ENCODE measurements at places on chromosomes 16 and 17.

DNA sequence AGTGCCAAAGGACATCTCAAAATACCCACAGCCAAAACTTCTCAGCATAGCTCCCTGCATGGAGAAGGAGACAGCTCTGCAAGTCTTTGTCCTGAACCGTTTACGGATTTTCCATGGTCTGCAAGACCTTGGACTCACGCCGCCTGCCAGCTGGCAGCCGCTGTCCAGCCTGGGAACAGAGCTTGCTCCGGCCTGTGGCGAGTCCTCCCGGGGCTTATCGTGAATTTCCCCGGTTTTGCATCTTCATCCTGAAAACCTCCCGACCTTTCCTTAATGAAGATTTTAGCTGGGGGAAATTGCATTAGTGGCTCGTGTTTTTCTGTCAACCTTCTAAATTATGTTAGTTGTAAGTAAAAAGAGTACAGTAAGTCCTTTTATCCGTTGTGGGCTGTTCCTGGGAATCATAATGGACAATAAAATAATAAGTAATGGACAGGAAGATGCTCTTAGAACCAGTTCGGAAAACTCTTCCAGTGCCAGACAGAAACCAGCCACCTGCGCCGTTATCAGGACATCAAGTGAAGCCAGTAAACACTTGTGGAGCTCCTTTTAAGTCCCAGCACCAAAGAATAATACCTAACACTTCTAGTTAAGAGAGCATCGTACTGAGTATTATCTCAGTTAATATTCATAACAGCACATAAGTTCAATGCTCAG is 112.4 kb upstream of the NOL11 start:
- DNase-seq: peak; percentile 51

DNA sequence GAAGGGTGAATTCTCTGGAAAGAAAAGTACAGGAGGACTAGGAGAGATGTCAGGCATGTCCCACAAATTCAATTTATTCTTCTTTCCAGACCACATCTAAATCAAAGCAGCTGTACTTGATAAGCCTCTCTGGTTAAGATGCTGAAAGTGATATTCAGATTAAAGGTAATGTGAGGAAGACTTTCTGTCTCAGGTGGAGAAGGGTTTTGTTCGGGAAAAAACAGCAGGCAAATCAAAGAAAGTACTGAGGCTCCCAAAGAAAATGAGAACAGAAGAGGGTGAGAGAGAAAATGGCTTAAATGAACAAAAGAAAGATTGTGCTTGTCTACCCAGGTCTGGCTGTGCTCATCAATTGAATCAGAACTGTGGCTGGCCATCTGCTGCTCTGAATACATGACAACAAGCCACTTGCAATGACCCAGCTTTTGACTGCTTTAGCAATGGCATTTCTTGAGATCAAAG is 55.6 kb downstream of the MMD start:
- peak; percentile 55 for DNase-seq

GRCh38 chr17:8697323-8697741 is 47.3 kb downstream of the CCDC42 start:
- no peak for DNase-seq

- DNase-seq: peak; percentile 21
These were observed 43.9 kb downstream of the CLEC16A start for GRCh38 chr16:10988164-10988803.

DNA sequence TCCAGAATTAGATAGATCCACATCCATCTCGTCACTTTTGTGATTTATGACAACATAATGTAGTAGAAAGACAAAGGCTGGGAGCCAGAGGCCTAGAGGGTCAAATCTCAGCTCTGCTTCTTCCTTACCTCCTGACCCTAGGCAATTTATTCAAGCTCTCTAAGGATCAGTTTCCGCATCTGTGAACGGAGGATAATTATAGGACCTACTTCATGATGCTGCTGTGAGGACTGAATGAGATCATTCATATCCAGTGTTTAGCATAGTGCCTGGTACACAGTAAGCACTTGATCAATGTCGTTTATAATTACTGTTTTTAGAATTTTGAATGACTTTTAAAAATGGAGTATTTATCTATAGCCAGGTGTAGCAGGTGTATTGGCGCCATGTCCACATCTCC is 128.4 kb downstream of the SHISA9 start:
- no peak for DNase-seq

DNA sequence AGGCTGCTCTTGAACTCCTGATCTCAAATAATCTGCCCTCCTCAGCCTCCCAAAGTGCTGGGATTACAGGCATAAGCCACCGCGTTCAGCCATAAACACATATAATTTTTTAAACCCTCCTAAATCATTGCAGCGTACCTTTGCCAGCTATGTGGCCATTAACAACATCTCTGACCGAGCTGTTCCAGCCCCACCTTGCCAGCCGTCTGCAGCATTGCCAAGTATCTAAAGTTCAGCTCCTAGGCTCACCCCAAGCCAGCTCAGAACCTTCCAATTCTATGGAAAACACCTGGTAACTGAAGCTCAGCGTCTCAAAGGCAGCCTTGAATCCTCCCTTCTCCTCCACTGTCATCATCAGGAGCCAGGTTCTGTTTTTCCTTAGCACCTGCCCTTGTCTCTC is 5.1 kb upstream of the MEIOB start:
- no peak for DNase-seq

- no peak for DNase-seq
These were observed 4.2 kb downstream of the CD300LB start for GRCh38 chr17:74527081-74527480.

GRCh38 chr17:40532520-40533253 is 31.3 kb upstream of the TNS4 start:
- no peak for DNase-seq

- DNase-seq: no peak
These were observed 121.9 kb upstream of the TNRC6C start for GRCh38 chr17:77836557-77837041.

GRCh38 chr16:69620573-69620972 is 54.8 kb downstream of the NFAT5 start:
- no peak for DNase-seq

DNA sequence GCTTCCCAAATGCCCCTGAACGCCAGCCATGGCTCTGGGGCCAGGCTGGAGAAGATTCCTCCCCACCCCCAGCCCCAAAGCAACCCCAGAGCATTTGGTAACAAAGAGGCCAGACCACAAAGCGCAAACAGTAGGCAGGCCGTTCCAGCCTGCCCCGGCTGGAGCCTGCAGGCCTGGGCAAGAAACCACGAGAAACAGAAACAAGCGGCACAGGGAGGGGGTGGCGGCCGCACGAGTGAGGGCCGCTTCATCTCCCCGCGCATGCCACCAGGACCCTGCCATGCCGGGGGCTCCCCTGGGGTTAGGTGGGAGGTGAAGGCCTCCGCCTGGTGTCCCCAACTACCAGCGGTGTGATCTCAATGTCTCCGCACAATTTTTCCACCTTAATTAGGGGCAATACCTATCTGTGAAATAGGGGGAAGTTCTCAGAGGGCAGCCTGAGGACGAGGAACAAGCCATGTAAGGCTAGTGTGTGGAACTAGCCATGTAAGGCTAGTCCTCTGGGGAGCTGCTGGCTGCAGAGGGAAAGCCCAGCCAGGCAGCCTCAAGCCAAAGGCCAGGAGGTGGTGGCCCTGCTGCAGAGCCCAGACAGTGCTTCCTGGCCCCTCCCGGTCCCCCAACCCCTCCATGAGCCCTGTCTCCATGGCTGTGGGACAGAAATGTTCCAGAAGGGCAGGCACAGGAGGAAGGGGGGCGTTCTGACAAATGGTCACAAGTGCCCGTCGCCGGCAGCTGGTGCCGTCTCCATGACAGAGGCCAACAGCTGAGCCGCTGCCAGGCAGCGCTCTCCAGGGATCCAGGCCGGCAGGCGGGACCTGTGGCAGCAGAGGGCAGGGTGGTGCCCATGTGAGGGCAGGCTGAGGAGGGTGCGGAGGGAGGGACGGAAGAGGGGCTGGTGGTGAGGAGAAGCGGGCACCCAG is 14.5 kb upstream of the MTSS2 start:
- no peak for DNase-seq

GRCh38 chr17:43599835-43600234 is 53.7 kb upstream of the ETV4 start:
- DNase-seq: no peak

GRCh38 chr16:89174055-89174827 is 2.7 kb downstream of the CDH15 start:
- no peak for DNase-seq

DNA sequence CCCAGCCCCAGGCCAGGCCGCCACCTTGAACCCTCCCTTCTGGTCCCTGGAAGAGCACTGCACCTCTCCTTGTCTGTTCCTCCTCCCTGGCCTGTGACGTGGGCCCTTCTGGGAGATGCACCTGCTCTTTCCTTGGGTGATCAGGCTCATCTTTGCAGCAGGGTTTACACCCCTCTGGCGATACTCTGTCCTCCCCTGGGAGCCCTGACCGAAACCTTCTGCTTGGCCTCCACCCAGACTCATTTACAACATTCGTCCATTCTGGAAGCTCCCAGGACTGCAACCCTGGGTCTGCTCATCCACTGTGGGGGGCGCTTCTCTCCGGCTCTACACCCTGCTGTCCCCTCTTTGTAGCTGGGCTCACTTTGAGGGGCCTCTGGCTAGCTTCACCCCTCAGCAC is 73.3 kb downstream of the PGS1 start:
- DNase-seq: no peak

DNA sequence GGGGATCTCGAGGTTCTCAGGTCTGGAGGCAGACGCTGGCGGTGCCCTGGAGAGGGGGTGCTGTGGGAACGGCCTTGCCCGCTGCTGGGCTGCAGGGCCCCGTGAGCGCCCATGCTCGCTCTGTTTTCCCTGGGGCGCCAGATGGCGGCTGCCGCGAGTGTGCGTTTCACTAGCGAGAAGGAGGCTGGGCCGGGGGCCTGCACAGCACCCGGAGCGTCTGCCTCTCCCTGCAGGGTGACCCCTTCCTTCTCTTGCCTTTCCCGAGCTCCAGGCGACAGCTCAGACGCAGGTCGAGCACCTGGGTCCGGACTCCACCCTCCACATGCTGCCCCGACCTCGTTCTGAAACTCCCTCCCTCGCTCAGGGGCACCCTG is 2.7 kb downstream of the TELO2 start:
- DNase-seq: no peak

GRCh38 chr16:20673071-20673806 is 24.2 kb downstream of the ACSM1 start:
- DNase-seq: no peak

DNA sequence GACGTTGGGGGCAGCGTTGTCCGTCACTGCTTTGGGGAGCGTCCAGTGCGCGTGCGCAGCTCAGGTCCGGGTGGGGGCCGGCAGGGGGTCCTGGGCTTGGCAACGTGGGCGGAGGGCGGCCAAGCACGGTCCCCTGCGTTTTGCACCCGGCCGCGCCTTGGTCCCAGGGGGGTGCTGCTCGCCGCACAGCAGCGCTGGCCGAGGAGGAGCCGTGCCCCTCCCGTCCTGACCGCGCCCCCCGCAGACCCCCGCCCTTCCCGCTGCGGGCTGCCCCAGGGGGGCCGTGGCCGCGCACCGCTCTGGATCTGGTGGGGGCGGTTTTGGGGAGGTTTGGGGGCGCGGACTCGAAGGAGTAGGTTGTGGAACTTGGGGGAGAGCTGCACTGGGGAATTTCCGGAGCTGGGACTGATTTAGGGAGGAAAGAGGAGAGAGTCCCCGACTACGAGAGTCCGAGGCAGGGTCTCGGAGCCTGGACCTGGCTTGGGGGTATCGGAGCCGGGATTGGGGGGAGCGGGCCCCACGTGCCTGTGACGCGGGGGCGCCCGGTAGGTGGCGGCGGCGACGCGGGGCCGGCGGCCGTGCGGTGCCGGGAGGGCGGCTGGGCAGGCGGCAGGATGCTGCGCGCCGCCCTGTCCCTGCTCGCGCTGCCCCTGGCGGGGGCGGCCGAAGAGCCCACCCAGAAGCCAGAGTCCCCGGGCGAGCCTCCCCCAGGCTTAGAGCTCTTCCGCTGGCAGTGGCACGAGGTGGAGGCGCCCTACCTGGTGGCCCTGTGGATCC is at the start of gene SLC9A5:
Gene SLC9A5, plus strand, starts transcription at position 579 of the 777 bp plus-strand sequence. Its CDS starts 36 bp downstream, at position 615.
- peak; percentile 43 for DNase-seq

- DNase-seq: no peak
These were observed 6.2 kb upstream of the CD300A start for GRCh38 chr17:74460241-74460640.

Measured in BE2C (cell line).